Pons (tissue), 1 donor: ENCODE measurements at places on chromosomes 4 and X.
A peak's percentile ranks its signal among the peaks of the same experiment; 100 is the strongest.

GRCh38 chrX:71941776-71942175, 31.1 kb downstream of the NHSL2 start:
- no peak for DNase-seq

- no peak for DNase-seq
Observed at GRCh38 chrX:23478056-23478455, 143.4 kb downstream of the PTCHD1 start.

DNA sequence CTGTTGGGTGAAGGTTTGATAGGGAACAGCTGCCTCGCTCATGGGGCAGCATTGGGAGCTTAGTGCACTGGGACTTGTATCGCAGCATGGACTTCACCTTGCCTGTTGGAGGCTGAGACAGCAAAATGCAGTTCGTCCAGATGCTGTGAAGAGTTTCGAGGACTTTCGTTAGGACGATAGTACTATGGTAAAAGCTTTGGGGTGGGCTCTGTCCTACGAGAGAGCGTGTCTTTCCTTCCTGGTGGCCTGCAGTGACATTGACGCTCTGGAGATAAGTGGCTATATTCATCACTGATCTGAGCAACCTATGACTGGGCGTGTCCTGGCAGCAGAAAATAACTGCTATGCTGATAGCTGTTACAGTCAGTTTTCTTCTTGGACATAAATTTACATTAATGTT, 44.8 kb downstream of the ARHGAP10 start:
- DNase-seq, result no peak

GRCh38 chr4:148770377-148770776, 328.2 kb upstream of the NR3C2 start:
- no peak for DNase-seq

DNA sequence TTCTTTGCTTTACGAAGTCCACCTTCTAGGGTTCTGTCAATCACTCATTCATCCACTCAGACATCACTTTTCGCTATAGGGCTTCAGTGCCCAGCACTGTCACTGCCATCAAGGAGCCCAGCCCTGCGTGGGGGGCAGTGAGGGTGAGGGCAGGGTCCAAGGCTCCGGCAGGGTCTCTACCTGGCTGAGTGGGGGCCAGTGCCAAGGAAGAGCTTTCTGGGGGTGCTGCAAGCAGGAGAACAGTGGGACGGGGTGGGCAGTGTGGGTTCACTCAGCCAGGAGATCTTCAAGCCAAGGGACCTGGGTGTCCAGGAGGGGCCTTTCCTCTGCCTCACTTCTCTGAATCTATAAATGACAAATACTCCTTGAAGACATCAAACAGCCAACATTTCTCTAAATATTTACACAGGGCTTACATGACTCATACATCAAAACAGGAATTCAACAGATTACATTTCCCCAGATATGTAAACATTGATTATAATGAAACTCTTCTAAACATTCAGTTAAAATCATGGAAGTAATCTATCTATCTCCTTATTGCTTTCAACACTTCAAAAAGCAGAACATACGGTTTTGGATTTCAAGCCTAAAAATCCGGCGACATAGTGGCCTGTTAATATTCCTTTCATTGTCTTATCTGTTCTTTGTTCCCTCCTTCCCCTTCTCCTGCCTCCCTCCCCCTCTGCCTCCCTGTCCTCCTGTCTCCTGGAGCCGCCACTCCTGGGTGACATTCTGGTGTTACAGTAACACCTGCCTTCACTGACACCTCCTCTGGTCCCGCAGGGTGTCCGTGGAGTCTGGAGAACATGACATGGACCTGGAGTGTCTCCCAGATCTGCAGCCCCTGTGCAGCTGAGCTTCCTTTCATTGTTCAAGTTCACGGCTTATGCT, 94.4 kb upstream of the ADRA2C start:
- no peak for DNase-seq

- no peak for DNase-seq
Observed at GRCh38 chr4:80307774-80308465, 27.6 kb upstream of the CFAP299 start.

DNA sequence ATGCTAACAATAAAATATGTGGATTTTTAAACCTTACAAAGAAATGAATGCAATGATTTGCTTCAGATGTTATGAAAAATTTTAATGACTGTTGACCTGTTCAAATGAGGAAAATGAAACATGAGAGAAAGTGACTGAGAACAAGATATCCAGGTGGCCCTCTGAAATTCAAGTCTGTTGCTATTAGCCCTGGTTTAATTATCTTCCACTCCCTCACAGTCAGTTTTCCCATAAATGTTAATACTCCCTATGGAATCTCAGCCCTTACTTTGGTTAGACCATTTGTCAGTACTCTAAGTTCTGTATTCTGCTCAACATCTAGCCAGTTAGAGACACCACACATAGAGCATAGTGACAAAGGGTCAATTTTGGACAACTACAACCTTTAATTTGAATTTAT, 327.8 kb downstream of the PDGFC start:
- no peak for DNase-seq

DNA sequence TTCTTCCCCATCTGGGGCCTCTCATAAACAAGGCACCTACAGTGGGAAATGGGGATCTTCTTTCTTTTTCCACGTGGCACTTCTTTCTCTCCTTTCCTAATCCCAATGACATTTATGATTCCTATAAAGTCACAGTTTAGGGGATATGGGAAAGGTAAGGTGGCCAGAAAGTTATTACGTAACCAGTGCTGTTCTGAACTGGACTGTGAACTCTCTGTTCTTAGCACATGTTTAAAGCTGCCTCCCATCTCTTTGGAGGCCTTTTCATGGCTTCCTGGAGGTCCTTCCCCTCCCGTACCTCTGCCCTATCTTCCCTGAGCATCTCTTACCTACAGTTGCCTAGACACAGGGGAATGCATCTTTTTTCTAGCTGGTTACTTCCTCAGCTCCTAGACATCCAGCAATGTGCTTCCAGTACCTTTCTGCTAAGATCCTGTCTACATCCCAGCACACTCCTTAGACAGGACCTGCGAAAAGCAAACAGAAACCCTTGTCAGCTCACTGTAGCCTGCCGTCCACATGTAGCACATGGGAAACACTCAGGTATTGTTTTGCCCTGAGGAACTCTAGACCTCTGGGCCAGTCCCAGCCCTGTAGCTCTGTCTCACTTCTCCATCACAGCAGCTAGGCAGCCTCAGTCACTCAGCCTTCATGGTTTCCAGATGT, 195.4 kb downstream of the NWD2 start:
- DNase-seq, result no peak

DNA sequence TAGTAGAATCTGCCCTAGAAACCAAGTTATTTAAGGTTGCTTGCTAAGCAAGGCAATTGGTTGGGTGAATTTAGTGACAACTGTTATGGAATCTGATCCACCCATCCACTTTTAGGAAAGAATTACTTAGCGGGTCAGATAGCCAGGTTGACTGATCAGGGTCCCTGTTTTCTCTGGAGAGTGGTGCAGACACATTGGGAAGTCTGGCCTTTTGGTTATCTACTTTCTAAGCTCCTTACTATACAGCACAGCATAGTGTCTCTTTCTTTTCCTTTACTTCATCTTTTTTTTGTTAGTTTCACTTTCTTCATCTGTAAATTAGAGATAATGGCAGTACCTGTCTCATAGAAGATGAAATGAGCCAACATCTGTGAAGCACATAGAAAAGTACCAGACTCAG, 7.4 kb downstream of the HERC3 start:
- DNase-seq, result peak; percentile 26

GRCh38 chr4:73740353-73740778, at the start of gene CXCL8:
Gene CXCL8 (plus strand): TSS chr4:73740569. CDS start chr4:73740659, 90 bp downstream.
- DNase-seq, result peak; percentile 87

DNA sequence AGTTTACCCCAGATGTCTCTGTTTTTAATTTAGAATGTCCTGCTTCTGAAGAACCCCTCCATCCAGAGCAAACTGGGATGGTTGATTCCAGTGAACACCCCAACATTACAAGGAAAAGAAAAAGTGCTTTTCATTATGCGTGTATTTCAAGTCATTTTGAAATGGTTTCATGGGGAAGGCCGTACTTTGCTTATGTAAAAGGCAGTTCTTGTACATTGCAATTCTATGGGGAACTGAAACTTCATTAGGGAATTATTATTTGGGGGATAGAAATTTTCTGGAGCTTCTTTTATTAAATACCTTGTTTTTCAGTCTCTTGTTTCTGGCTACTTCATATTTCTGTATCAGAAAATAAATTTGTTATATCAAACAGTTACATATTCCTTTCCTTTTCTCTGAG, 96.9 kb upstream of the ZNF518B start:
- no peak for DNase-seq

- peak; percentile 38 for DNase-seq
Observed at GRCh38 chrX:103175944-103176753, 38.8 kb upstream of the BEX4 start.

- DNase-seq, result no peak
Observed at GRCh38 chrX:117038918-117039440, 576.2 kb upstream of the CT83 start.

GRCh38 chrX:22577181-22577580, 304.5 kb downstream of the CBLL2 start:
- DNase-seq, result no peak

- no peak for DNase-seq
Observed at GRCh38 chrX:130848763-130849162, 54.2 kb downstream of the ENOX2 start.

DNA sequence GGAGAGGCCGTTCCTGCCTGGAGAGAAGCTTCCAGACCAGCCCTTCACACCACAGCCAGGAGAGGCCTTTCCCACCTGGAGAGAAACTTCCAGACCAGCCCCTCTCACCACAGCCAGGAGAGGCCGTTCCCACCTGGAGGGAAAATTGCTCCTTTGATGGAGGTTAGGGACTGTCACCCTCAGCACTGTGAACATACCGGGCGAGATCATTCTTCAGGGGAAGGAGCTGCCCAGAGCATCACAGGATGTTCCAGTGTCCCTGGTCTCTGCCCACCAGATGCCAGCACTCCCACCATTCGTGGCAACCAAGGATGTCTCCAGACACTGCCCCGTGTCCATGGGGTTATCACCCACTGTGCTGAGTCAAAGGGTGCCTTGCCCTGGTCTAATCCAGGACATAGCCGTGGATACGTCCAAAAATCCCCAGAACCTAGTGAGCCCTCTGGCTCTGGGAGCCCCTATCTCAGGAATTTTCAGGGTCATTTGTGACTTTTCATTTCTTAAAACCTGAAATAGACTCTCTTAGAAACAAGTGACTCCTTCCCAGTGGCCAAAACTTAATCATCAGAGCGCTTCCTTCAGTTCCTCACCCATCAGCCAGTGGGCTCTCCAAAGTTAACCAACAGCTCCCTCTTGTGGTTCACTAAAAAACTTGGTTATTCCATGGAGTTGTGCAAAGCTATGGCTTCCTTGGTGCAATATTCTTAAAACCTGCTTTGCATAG, 80.2 kb downstream of the CRMP1 start:
- DNase-seq, result peak; percentile 84

DNA sequence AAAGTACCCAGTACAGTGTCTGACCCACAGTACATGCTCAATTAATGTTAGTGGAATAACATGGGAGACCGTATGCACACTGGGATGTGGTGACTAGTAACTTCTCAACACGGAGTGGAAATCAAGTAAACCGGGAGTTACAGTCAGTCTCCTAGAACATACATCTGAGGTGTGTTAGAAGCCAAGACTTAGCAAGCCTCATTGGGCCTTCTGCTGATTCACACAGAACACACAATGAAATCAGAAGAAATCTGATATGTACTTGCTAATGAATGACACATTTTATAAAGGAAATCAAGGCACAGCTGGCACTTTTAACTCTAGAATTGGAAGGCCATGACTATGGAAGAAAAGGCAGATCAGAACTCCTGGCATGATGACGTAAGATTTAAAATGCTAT, 13.0 kb downstream of the TRAPPC2 start:
- no peak for DNase-seq

DNA sequence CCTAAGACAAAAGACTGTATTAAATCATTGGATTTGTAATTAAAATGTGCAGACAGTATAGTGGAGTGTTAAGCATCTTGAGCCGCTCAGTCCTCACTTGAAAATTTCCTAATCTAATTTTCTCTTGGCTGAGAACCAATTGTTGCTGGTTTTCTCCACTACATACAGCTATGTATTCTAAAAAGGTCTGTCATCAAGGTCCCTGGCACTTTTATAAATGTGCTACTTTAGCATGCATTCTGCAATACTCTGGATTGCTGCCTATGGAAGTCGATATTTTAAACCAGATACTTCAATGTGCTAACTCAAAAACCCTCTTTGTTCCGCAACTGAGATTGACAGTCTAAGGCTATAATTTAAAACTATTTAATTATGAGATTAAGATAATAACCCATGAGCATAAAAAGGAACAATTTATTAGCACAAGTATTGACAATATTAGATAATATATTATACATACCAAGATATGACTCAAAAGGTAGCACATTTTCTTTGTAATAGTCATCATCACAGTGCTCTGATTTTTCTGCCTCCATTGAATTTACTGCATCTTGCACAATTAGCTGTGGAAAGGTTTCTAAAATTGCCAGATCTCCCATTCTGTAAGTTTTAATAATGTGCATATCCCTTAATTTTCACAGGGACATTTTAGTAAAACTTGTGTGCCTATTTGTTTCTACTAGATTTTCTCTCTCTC, 815.1 kb downstream of the ADGRL3 start:
- DNase-seq, result no peak

DNA sequence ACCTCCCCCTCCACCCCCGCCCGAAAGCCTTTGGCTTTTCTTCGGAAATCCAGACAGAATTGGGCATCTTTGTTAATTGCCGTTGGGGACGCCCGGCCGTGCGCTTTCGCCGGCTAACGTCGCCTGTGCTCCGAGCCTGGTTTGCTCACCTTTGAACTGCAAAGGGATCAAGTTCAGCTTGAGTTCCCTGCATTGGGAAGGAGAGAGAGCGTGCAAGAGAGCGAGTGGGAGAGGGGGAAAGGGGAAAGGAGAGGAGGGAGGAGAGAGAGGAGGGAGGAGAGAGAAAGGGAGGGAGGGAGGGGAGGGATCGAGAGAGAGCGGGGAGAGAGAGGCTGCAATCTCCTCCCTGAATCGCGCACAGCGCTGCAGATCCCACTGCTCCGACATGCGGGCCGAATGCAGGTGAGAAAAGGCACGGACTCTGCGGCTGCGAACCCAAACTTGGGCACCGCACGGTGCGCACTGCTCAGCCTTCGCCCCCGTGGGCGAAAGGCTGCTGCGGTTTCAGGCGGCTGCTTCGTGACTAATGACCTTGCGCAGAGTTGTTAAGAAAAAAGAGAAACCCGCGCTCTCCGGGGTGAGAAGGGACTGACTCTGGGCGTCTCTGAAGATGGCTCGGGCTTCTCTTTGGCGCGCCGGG, at the start of gene PCDH7:
PCDH7 (plus strand) TSS at position 349 of the 640 bp plus-strand sequence. CDS start 1,054 bp downstream, outside the sequence.
- DNase-seq, result peak; percentile 54

- no peak for DNase-seq
Observed at GRCh38 chr4:6983544-6984142, 59.5 kb upstream of the TADA2B start.

- no peak for DNase-seq
Observed at GRCh38 chr4:48668254-48669017, 111.6 kb downstream of the FRYL start.

GRCh38 chr4:71614621-71615020, 169.3 kb downstream of the GC start:
- no peak for DNase-seq

GRCh38 chr4:150289881-150290280, 211.6 kb downstream of the DCLK2 start:
- DNase-seq, result no peak
